ENCODE measurements at places on chromosomes 12 and 14. TPM values are rescaled to one million over a fixed set of nuclear protein-coding genes. Genes with fewer than 3 reads are reported as not detected.

The SLC38A4 gene
- 0.49 TPM for total RNA-seq

The PRB4 gene
- total RNA-seq: not detected

The IL22 gene
- not detected for total RNA-seq

The MYF5 gene
- total RNA-seq: not detected

The EXOC3L4 gene
- not detected for total RNA-seq

The TMEM30B gene
- 17.9 TPM for total RNA-seq

The NPFF gene
- not detected for total RNA-seq

The MAPKAPK5 gene
- total RNA-seq: 38.6 TPM

The CAND1 gene
- 126 TPM for total RNA-seq

The AKAP3 gene
- 1.7 TPM for total RNA-seq

The NANOG gene
- not detected for total RNA-seq

The ACOT6 gene
- total RNA-seq: not detected

The PDE3A gene
- not detected for total RNA-seq

Data from foreskin keratinocyte (primary cell).